ENCODE measurements at places on chromosomes 6 and 20. TPM values are rescaled to one million over a fixed set of nuclear protein-coding genes. Genes with fewer than 3 reads are reported as not detected.

Gene FRMD1
- total RNA-seq = not detected

DNA sequence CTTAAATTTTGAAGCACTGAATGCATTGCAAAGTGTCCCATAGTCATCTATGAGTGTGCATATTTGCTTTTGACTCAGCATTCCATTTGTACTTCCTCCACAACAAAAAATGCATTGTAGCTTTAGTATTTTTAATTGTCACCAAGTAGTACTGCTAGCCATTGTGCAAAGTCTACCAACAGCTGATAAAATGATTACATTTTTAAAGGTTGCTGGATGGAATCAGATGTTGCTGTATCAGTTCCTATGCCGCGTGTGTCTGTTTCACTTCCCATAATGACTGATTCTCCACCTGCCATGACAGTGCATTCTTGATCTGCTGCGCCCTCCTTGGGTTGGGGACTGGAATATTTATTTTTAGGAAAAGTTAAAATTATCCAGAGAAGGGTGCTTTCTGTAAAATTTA lies 41.2 kb downstream of the SLX4IP start:
- no peak for DNase-seq

GRCh38 chr6:47729019-47729418 lies 30.6 kb downstream of the ADGRF4 start:
- DNase-seq = no peak

- DNase-seq = no peak
Measured at GRCh38 chr6:158457616-158458278, 102.1 kb upstream of the TMEM181 start.

DNA sequence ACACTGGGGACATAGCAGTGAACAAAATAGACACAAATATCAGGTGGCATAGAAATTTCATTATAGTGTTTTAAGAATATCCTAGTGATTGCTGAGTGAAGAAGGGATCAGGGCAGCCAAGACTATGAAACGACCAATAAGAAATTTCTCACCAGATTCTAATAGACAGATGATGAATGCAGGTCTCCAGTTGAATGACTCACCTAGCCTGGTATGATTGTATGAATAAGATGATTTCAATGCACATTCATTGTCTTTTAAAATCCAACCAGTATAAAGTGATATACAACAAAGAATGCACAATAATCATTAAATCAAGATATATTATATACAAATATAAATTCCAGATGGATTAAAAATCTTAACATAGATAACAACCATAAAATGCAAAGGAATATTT lies 124.5 kb upstream of the TENT5A start:
- no peak for DNase-seq

- DNase-seq = no peak
Measured at GRCh38 chr20:45193331-45193730, 13.5 kb upstream of the SEMG1 start.

Measured in SK-MEL-5 (cell line).